ENCODE measurements at places on chromosomes 3 and 15.

DNA sequence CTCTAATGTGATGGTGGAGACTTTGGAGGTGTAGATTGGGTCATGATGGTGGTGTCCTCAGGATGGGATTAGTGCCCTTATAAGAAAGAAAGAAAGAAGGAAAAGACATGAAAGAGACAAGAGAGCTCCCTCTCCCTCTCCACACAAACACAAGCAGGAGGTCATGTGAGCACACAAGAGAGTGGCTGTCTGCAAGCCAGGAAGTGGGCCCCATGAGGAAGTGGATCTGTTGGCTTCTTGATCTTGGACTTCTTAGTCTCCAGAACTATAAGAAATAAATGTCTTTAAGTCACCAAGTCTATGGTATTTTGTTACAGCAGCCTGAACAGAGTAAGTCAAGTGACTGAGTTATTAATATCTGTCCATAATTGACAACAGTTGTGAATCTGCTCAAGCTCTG lies 17.1 kb downstream of the IQCB1 start:
- DNase-seq, result no peak

GRCh38 chr3:113952921-113953320 lies 5.1 kb downstream of the ZDHHC23 start:
- no peak for DNase-seq

DNA sequence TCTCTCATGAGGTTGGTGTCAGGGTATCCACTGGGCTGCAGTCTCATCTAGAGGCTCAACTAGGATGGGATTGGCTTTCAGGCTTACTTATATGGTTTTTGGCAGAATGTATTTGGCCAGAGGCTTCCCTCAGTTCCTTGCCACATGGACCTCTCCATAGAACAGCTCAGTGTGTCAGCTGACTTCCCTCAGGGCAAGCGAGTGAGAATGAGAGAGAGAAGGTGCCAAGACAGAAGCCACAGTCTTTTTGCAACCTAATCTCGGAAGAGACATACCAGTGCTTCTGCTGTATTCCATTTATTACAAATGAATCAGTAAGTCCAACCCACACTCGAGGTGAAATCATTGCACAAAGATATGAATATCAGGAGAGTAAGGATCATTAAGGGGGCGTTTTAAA lies 129.2 kb downstream of the CCNL1 start:
- DNase-seq, result no peak

DNA sequence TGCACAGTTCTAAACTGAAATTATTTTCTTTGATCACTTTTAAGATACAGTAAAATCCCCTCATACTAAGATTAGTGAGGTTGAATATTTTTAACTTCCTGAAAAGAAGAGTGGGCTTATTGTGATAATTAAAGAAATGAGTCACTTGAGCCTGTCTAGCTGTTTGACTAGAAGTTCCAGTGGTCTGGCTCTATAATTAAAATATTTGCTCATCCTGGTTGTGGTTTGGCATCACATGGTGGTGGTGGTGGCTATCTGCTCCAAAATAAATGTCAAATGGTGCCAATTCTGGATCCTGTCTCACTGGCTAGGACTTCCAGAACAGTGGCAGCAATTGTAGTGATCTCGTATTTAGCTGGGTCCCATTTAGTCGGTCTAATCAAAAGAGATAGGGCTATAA lies 8.6 kb upstream of the TEX9 start:
- no peak for DNase-seq

GRCh38 chr15:34942363-34942762 lies 27.2 kb downstream of the AQR start:
- no peak for DNase-seq
